ENCODE measurements at places on chromosomes 4 and X.

DNA sequence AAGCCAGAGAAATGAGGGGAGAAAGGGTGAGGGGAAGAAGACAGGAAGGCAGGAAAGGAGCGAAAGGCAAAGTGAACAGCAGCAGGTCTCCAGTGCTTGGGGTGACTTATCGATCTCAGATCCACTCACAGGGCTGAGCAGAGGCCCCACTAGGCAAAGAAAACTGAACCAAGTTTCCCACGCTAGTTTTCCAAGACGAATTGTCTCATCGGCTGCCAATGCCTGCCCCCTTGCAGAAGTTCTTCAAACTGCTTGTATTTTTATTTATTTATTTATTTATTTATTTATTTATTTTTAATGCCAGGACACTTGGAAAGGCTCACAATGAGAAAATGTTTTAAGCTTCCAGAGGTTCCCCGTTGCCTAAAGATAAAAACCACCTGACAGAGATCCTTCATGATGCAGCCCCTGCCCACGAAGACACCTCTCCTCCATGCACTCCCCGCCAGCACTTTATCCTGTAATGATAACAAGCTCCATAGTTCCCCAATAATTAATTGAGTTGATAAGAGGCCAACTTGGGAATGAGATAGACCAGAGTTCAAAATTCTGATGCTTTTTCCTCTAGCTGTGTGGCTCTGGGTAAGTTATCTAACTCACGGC is 43.2 kb downstream of the QDPR start:
- peak; percentile 22 for DNase-seq

GRCh38 chrX:123854329-123854728 is 5.5 kb upstream of the XIAP start:
- DNase-seq, result no peak

GRCh38 chr4:99402765-99403164 is 32.4 kb downstream of the ADH7 start:
- no peak for DNase-seq

- no peak for DNase-seq
Measured at GRCh38 chrX:68433981-68434299, 645 bp upstream of the OPHN1 start.

DNA sequence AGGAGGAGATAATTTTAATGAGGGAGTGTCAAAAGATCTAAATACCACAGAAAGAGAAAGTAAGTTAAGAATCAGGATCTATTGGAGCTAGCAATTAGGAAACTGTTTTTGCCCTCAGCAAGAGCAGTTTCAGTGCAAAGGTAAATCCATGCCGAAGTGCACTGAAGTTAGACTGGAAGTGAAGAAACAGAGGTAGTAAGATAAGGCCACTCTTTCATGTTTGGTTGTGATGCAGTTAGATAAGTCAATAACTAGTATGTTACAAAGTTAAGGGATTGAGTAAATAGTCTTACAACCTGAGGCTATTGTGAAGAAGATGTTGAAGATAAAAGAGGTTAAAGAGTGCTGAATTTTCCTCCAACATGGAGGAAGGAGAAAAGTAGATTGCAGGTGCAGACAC is 46.7 kb upstream of the UCP1 start:
- no peak for DNase-seq

- DNase-seq, result no peak
Measured at GRCh38 chrX:151771726-151772125, 37.2 kb downstream of the CNGA2 start.

- no peak for DNase-seq
Measured at GRCh38 chrX:23765868-23766267, 17.1 kb upstream of the SAT1 start.

DNA sequence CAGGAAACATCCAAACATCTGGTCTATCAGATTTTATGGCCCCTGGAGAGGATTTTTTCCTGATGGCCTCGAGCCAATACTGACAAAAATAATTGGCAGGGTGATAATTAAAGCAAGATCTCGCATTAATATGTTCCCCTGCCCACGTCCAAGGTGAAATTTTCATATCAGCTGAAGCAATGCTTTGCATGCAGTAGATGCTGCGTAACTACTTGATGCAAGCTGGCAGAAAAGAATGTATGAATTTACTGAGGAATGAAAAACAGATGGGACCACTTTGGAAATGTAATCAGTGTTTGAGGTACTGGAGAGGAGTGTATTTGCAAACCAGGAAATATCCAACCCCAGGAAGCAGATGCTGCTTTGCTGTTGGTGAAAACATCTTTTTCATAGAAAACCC is 36.8 kb upstream of the REST start:
- no peak for DNase-seq

DNA sequence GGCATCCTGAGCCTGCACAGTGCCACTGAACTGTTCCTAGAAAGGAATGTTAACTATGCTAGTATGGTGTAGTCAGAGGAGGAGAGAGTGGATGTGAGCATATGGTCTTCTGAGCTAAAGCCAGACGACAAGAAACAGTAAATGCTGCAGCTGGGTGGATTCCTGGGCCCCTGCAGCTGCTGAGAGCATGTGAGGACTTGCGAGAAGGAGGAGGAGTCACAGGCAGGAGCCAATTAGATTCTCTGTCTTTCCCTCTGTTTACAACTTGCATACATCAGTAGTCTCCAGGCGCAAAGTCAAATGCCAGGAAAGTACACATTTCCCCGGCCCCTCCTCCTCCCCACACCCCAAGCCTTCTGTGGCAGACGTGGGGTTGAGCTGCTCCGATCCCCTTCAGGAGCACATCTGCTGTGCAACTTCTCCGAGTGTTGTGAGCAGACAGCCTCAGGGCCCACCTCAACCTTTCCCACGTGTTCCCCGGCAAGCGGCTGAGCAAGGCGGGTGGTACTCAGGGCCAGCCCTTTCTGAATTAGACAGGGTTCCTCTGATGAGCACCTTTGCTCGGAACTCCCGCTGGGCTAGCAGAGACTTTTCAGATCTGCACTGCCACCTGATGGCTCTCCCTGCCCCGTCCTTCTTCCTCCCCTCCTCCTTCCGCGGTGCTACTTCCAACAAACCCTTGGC is 108.7 kb upstream of the ATP6AP2 start:
- no peak for DNase-seq

GRCh38 chrX:64977051-64977450 is 801 bp upstream of the ZC4H2 start:
- DNase-seq, result no peak

- no peak for DNase-seq
Measured at GRCh38 chr4:127249767-127250108, 383.0 kb upstream of the INTU start.

DNA sequence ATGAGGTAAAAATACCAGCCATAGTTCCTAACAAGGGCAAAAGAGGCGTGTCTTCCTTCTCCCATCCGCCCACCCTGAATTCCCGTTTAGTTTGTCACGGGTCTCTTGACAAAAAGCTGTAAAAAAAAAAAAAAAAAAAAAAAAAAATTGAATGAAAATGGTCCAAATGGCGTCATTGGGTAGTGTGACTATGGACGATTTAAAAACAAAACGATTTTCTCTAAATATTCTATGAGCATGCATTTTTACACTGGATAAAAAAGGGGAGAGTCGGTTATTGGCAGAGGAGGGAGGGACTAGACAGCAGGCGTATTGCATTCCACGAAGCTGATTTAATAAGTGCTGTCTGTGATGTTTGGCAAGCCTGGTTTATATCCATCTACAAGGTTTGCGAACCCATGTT is at the start of gene FAM133A:
FAM133A (plus strand) TSS at position 338 of the 403 bp plus-strand sequence. CDS start 35,214 bp downstream, outside the sequence.
- no peak for DNase-seq

GRCh38 chrX:46587753-46588171 is 14.2 kb downstream of the CHST7 start:
- DNase-seq, result no peak

GRCh38 chr4:93384887-93385286 is 443.7 kb upstream of the ATOH1 start:
- DNase-seq, result no peak

DNA sequence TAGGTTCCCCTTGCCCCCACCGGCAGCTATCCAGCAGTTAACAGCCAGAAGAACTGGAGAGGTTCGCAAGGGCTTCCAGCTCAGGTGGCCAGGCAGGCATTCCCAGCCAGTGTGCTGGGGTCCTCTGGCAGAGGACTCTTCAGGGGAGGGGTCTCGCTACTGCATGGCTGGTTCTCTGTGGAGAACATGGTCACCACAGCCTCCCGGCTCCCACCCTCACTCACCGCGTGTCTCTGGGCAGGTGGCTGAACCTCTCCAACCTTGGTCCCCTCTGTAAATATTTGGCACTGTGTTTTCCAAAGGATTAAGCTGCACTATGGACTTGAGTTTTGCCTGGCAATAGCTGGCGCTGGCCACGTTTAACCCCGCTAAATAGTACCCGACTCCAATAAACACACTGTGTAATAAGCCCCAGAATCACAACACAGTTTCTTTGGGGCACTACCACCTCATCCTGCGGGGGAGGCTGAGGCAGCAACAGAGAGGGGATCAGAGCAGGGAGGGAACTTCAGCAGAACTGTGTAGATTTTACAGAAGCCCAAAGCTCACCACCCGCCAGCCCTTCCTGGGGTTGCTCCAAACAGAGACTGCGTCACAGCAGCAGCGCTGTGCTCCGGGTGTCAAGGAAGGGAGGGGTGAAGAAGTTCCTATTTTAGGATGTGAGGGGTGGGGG is 15.2 kb downstream of the BCOR start:
- DNase-seq, result no peak

- peak; percentile 66 for DNase-seq
Measured at GRCh38 chrX:1581132-1581531, 10.3 kb upstream of the AKAP17A start.

DNA sequence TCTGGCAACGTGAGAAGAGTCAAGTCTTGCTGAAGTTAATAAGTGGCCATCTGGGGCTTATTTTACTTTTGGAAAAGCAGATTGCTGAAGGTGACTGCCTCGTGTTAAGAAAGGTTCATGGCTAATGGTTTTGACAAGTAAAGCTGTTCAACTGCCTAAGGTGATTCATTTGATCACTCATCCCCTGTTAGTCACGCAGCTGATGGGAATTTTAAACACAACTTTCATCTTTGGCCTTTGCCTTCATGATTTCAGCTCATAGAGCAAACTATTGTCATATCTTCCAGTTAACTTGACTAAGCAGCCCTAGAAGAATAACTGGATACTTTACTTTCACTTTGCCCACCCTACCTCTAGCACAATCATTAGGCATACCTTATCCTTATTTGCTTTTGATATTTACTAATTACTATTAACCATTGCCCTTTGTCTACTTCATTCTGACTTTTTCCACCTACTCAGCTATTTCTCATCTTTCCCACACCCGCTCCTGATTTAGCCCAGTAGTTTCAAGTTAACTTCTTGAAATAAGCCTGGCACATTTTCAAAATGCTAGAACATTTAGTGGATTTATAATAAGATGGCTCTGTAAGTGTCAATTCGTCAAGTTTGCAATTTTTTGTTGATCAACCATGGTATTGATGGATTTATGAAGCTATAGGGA is 170.6 kb upstream of the S100G start:
- no peak for DNase-seq

GRCh38 chrX:119552508-119552907 is 12.7 kb downstream of the STEEP1 start:
- DNase-seq, result no peak

DNA sequence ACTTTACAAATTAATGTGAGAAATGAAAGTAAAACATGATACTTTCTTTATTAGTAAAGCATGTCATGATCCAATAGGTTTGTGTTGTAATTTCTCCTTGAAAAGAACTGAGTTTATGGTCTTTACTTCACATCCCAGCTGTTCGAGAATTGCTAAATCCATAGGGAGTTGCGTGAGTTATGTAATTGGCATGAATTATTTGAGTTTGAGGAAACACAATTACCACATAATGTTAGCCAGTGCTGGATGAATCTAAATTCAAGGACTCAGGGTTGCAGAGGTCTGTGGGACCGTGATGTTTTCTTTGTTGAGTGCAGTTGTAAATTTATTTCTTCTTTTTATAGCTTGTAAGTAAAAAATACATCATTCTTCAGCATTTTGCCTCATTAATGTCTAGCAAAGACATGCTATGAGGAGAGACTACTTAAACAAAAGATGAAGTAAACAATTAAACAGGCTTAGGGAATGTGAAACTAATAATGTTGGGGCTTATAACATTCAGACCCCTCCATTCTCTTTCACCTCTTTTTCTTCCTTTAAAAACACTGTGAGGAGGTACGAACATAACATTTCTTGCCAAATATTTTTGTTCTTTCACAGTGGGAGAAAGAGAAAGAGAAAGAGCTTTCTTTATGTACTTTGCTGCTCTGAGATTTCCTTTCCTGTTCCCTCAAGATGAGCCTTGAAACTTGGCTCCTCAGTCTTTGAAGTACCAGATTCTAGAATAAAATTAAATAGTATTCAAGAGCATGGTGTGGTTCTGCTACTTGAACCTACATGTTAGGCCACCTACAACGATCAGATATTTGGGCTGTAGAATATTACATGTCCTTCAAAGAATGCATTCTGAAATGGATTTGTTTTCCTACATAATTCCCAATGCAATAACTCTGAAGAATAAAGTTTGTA is 159.6 kb upstream of the ANK2 start:
- DNase-seq, result no peak

DNA sequence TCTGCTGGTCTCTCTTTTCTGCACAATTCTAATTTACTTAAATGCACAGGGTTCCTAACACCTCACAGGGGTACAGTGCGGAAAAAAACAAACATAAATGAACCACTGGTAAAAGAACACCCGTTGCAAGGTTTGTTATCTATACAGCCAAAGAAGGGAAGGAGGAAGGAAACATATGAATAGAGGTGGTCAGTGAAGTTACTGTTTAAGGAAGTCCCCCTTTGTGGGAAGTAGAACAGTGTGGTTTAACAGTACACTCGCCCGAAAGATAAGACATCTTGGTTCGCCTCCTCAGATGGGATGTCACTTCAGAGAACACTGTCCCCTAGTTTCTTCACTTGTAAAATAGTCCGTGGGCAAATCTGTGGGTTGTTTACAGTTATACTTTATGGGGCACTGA is 57.5 kb downstream of the TEC start:
- DNase-seq, result no peak

GRCh38 chr4:31148990-31149389 is 428.8 kb downstream of the PCDH7 start:
- DNase-seq, result no peak

GRCh38 chr4:126306152-126306869 is 991.6 kb downstream of the FAT4 start:
- DNase-seq, result no peak

DNA sequence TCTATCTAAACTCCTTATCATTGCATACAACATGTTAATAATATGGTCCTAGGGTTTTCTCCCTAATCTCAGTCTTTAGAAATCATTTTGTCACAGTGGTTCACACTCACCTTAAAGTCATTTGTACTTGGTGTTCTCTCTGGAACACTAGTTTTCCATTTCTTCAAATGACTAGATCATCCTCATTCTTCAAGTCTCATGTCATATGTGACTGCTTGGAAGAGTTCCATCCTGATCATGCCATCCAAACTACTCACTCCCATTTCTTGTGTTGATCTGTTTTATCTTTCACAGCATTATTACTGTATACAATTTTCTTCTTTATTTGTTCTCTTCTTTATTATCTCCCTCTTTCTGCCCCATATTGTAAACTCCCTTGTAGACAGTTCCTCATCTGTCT is 66.5 kb downstream of the HTR2C start:
- DNase-seq, result no peak
